Foreskin fibroblast (primary cell): ENCODE measurements at places on chromosomes 1 and 21.

GRCh38 chr1:208461680-208462079 is 217.5 kb upstream of the PLXNA2 start:
- no peak for DNase-seq

- DNase-seq, result no peak
Measured at GRCh38 chr1:3014050-3014440, 7.2 kb upstream of the ACTRT2 start.

GRCh38 chr1:101115112-101115511 is 89.5 kb upstream of the DPH5 start:
- no peak for DNase-seq

DNA sequence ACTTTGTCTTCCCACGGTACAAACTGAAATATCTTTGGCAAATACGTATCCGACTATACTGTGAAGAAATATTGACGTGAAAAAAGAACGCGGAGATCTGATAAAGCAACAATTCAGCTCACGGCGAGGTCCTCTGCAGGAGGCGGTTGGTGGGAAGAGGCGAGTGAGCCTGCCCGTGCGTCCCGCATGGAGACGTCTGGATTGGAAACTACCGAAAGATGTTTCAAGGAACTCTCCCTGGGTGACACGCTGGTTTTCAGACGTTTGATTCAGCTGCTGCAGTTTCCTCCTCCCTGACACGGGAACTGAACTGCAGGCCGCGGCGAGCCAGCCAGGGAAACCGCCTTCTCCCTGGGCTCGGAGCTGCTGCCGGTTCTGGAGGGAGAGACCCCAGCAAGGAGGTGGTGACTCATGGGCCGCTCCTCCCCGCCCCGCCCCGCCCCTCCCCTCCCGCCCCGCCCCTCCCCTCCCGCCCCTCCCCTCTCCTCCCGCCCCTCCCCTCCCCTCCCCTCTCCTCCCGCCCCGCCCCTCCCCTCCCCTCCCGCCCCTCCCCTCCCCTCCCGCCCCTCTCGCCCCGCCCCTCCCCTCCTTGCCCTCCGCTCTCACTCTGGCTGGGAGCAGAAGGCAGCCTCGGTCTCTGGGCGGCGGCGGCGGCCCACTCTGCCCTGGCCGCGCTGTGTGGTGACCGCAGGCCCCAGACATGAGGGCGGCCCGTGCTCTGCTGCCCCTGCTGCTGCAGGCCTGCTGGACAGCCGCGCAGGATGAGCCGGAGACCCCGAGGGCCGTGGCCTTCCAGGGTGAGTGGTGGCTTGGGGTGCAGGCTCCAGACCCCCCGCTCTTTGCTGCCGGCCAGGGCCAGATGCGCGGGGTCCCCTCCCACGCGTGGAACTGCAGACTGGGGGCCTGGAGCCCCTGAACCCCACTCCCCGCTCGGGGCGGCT is at the start of gene COL6A1:
TSS of gene COL6A1 (plus strand) at position 620 of the 941 bp plus-strand sequence. CDS start at position 701, 81 bp downstream.
- DNase-seq, result peak; percentile 88

DNA sequence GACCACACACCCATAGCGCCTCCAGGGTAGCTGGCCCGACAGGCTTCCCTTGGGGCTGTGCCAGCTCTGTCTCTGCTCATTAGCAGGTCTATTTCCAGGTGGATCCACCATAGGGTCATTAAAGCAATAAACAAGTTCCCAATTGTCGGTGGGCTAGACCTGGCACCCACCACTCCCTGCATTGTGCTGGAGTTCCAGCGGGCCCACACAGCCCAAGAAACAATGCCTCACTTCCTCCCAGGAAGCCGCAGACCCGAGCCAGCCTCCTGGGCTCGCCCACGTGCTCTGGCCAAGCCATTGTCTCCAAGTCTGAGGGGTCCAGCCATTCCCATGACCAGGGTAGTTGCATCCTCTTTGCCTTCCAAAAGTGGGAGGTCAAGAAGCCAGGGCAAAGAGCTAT is 27.5 kb upstream of the SOX13 start:
- no peak for DNase-seq

DNA sequence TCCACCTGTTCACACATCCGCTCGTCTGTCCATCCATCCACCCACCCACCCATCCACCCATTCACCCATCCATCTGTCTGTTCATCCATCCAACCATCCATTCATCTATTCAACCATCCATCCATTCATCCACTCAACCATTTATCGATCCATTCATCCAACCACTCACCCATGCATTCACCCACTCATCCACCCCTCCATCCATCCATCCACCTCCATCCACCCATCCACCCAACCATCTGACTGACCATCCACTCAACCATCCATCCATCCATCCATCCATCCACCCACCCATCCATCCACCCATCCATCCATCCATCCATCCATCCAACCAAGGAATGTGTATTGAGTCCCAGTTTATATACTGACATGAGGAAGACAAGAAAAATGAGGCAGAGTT is 73.1 kb downstream of the UMODL1 start:
- DNase-seq, result no peak

GRCh38 chr1:156767879-156768604 is 707 bp downstream of the PRCC start:
- peak; percentile 42 for DNase-seq

DNA sequence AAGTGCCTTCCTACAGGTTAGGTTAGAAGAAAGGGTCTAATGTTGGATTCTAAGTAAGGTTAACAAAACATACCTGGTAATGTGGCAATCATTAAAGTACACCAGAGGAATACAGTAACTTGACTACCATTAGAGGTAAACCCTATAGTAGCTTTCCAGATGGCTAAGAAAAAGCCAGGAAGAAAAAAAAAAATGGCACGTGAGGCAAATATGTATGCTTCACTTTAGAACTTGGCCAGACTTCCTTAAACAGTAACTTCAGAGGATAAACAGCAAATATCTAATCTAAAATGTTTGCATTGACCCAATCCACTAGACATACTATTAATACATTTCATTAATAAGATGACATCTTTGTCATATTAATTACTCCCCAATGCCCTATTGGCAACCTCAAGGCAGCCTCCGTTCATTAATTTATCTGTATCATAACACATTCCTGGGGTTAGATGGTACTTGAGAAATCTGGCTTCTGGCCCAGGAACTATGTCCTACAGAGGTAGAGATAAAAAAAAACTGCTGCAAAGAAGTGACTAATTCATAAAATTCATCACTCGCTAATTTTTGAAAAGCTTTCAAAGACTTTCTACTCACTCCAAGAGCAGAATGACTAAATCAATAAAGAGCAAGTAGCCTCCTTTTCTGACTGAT is 5.8 kb downstream of the DCAF8 start:
- DNase-seq, result peak; percentile 47

DNA sequence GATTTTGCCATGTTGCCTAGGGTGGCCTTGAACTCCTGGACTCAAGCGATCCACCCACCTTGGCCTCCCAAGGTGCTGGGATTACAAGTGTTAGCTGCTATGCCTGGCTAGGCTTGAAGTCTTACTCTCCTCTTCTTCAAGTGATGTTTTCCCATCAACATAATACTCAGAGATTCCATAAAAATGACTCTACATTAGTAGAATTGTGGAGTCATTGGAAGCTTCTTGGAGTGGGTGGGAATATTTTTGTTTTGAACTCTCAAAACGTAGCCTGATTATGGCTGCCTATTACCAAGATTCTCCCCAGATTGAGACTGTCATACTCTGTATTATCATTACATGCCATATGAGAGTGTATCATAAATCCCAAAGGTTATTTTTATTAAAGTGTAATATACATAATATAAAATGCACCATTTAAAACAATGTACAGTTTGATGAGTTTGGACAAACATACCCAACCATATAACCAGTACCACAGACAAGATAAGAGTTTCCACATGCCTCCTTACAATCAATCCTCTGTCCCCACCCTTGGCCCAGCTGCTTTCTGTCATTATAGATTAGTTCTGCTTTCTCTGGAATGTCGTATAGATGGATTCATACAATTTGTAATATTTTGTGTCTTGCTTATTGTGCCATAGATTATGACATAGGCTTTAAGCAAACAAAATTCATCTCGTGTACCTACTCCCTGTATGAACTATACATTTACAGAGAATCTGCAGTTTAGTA is 8.0 kb upstream of the DNM3 start:
- DNase-seq, result no peak

DNA sequence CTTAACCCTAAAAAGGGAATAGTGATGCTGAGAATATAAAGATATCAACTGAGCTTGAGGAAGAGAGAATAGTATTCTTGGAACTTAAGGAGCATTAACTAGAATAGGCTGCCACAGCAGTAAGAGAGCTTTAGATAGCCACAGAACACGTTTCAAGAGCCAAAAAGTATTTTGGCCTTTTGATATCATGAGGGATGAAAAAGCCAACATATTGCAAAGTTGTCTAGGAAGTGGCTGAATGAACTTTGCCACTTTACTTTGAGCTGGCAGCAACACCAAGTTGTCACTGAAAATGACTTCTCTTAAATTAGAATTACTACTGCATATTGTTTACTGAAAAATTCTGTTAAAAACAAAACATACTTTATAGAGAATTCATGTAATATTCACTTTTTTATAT is 1476.2 kb downstream of the MRPL39 start:
- DNase-seq, result no peak

DNA sequence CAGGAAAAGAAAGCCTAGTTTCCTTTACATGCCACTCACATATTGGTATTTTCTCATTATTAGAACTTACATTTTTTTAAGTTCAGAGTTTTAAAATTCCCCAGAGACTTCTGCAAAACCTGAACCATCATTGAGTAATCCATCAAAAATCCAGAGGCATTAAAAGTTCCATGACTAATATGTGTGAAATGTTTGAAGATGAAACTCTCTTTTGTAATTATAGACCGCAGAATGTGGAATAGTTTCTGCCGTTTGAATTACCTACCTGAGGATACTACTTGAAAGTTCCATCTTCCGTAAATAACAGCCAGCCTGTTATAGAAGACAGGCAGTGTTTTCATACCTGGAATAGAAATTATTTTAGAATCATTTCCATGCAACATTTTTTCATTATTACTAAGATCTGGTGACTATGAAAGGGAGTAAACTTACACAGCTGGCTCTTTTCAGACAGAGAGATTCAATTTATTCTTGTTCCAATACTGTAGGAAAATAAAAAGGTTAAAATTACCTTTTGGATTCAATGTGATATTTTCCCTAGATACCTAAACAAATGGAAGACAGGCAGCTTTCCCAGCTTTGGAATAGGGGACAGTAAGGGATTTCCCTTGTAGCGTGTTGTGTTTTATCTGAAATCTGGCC is 131.4 kb downstream of the ST6GALNAC5 start:
- DNase-seq, result peak; percentile 80

- peak; percentile 76 for DNase-seq
Measured at GRCh38 chr1:245961137-245961540, 545.9 kb downstream of the SMYD3 start.

DNA sequence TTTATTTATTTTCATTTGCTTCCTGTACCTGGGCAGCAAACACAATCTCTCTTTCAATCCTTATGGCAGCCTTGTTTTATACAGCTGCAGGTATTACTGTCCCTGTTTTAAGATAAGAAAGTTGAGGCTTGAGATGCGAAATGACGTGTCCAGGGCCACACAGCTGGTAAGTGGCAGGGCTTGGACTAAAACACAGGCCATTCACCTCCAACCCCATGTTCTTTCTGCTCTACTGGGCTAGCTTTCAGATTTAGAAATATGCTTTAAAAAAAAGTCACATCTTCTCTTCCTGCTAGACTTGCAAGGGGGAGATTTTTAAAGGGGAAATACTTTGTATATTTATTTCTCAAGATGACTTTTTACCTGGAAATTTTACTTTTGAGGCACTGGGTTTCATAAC is 62.8 kb downstream of the CNST start:
- DNase-seq, result no peak

GRCh38 chr1:17514776-17515175 is 24.7 kb upstream of the ARHGEF10L start:
- DNase-seq, result no peak

DNA sequence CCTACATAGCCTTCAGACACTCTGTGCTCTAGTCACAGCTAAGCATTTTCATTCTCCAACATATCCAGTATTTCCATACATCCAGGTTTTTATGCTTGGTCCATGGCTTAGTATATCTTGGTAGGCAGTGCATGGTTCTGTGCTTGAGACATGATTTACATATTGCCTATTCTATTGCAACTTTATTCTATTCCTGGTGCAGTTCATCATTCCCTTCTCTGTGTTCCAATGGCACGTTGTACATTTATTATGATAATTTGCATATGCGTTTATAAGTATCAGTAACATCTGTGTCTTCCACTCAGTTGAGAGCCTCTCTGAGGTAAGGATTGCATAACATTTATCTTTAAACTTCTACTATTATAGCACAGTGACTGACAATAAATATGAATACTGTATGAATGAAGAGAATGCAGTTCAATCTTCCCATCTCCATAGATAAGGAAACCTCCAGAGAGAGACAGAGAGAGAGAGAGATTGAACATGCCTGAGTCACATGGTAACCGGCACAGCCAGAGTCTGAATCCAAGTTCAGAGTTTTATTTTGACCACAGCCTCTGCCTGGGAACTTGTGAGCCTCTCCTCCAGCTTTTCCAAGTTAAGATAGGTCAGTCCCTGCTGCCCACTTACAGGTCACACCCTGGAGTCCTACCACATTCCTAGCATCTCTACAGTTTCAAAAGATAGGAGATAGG is 41.5 kb downstream of the PLPPR5 start:
- DNase-seq, result no peak

DNA sequence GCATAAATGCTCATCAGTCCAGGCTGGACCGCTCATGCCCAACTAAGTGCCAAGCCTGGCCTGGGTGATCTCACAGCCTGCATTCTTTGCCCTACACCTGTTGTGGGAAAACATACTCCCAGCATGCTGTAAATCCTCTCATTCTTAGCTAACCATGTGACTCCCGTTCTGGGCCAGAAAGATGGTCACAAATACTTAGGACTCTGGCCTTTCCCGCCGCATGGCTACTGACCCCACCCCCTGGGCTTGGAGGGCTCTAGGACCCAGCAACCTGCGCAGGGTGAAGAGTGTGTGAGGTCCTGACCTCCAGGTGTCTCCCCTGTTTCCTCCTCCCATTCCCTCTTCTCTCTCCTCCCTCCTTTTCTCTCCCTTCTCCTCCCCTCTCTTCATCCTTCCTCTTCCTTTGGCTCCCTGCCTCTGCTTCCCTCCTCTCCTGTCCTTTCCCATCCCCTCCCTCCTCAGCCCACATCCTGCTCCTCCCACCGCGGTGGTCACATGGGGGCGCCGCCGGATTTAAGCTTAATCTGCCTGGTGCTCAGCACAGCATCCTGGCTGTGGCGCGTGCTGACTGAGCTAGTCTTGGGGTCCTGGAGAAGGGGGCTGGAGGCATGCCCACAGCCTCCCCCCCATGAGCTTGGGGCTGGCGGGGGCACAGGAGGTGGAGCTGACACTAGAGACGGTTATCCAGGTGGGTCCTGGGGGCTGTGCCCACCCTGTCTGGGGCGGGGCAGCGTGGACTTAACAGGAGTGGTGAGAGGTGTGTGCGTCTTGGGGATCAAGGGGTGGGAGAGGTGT is at the start of gene CROCC:
TSS of gene CROCC (plus strand) at position 541 of the 795 bp plus-strand sequence. CDS start at position 629, 88 bp downstream.
- peak; percentile 36 for DNase-seq

GRCh38 chr1:108817016-108817415 is 39.9 kb downstream of the AKNAD1 start:
- DNase-seq, result peak; percentile 85

DNA sequence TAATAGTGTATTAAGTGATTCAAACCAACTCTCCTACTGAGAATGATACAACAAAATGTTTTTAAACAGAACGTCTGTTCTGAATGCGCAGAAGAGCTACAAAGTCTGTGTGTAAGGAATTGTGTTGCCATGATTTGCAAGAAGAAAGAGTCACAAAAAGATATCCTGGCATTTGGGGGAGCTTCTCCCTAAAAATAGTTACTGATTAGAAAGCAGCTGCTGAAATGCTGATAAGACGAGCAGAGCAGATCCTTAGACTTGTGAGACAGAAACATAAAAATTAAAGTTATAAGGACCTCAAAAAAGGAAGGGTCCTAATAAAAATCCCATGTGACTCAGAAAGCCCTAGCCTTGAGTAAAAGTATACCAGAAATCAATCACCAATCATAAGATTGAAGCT is 54.9 kb upstream of the CRB1 start:
- DNase-seq, result no peak
